ENCODE measurements at places on chromosomes 2 and 18.

DNA sequence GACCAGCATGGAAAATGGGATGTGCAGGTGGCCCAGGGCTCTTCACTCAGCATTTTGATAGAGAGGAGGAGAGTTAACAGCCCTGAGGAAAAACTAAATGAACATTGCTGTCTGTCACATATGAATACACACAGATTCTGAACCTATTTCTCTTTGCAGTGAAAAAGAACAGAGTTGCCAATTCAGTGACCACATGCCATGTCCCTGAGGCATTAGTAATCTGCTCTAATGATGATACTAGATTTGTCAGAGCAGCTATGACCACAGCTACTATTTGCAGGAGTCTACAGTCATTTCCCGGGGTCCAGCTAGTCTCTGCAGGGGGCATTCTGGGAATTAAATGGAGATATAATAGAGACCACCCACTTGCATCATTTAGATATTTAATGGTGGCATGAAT, 267.6 kb downstream of the TMX3 start:
- DNase-seq: no peak

DNA sequence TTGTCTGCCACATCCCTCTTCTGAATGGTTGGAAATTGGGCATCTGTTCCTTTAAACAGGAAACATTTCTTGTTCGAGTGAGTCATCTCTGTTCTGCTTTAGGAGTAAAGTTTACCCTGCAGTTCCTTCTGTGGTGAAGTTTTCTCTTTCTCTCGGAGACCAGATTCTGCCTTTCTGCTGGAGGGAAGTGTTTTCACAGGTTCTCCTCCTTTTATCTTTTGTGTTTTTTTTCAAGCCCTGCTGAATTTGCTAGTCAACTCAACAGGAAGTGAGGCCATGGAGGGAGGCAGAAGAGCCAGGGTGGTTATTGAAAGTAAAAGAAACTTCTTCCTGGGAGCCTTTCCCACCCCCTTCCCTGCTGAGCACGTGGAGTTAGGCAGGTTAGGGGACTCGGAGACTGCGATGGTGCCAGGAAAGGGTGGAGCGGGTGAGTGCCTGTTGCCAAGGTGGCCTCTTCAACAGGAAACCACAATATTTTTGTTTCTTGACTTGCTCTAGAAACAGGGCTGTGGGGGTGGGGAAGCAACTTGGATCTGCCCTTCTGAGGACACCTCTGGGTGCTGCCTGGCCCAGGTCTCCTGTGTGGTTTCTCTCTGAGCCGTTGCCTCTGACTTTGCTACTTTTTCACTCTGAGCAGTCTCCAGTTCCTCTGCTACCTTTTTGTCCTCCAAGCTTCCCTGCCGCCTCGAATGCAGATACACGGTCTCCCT, 2.2 kb upstream of the CASP8 start:
- peak; percentile 57 for DNase-seq

GRCh38 chr18:49652881-49653724, 91.2 kb downstream of the LIPG start:
- DNase-seq: no peak

GRCh38 chr2:7672027-7672684, 754.9 kb downstream of the RNF144A start:
- no peak for DNase-seq

DNA sequence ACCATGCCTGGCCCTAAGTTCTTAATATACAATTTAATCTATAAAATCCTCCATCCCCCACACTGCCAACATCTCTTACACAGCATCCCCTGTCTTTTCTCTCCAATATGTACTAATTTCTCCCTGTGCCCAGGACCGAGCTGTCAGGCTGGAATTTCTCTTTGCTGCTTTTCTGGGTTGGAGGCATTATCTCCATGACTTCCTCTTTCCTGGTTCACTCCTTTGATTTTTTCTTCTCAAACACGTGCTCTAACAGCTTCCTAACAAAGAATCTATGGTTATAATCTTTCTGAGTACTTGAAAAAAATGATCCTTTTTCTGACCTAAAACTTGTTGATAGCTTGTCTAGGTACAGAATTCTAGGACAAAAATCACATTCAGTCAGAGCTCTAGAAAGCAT, 112.8 kb downstream of the C1D start:
- no peak for DNase-seq

DNA sequence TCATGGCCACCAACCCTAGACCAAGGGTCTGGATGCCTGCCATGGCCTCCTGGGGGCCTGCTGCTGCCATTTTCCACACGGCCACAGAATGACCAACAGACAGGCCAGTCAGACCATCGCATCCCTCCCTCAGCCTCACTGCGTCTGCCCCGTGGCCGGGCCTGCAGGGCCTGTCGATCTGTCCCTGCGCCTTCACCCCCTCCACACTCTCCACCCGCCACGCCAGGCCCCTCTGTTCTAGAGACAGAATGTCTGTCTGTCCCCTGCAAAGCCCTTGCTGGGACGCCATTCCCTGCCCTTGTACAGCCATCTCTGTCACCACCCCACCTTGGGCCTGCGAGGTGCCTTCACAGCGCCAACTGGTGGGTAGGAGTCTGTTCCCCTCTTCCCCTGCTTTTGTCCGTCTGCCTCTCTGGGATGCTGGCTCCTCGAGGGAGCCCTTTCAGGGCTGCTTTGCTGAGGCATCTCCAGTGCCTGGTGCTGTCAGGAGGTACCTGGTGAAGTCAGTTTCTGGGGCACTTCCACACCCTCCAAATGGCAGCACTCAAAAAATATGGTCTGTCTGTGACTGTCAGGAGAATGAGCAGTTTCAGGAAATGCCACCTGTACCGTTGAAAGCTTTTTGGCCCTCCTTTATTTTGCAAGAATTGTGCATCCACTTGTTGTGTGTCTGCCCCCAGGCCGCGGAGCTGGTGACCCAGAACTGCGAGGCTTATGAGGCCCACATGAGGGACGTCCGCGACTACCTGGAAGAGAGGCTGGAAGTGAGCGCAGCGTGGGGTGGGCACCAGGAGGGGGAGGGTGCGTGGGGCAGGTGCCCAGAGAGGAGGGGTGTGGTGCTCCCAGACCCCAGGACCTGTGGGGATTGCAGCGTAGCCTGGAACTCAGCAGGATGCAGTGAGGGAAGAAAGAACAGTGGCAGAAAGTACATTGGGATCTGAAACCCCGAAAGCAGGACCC, 6.7 kb upstream of the ESPNL start:
- no peak for DNase-seq

DNA sequence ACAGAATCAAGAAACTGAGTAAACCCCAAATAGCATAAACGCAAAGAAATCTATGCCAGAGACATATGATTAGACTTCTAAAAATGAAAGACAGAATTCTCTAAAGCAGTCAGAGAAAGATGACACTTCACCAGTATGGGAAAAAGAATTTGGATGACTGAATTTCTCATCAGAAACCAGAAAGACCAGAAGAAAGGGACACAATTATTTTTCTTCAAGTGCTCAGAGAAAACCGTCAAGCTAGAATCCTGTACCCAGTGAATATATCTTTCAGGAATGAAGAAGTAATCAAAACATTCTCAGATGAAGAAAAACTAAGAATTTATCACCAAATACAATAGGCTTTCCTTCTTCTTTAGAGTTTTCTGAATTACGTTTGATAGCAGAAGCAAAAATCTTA, 14.2 kb upstream of the ESPNL start:
- no peak for DNase-seq

DNA sequence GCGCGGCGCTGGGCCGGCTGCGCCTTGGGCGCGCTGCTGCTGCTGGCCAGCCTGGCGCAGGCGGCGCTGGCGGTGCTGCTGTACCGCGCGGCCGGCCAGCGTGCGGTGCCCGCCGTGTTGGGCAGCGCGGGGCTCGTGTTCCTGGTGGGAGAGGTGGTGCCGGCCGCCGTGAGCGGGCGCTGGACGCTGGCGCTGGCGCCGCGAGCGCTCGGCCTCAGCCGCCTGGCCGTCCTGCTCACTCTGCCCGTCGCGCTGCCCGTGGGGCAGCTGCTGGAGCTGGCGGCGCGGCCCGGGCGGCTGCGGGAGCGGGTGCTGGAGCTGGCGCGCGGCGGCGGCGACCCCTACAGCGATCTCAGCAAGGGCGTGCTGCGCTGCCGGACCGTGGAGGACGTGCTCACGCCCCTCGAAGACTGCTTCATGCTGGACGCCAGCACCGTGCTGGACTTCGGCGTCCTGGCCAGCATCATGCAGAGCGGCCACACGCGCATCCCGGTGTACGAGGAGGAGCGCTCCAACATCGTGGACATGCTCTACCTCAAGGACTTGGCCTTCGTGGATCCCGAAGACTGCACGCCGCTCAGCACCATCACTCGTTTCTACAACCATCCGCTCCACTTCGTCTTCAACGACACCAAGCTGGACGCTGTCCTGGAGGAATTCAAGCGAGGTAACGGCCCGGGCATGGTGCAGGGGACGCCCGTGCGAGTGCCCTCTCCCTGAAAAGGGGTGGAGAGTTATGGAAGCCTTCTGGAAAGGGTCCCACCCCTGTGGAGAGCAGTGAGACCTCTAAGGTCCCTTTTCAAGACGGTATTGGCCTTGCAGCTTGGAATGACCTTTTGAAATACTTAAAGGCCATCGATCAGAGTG, 1.0 kb downstream of the CNNM3 start:
- DNase-seq: no peak

DNA sequence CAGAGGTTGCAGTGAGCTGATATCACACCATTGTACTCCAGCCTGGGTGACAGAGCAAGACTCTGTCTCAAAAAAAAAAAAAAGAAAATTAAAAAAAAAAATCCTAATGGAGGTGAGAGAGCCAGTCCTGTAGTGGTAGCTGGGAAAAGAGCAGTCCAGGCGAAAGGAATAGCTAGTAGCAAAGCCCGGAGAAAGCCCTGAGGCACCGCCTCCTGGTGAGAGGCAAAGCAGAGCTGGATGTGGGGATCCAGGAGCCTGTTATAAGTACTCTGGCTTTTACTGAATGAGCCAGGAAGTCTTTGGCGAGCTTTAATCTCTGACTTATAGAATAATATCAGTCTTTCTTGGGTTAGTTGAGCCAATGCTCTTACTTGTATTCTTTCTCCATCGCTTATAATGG, 6.6 kb upstream of the KLHL23 start:
- no peak for DNase-seq

GRCh38 chr2:168174756-168175155, 72.6 kb downstream of the STK39 start:
- no peak for DNase-seq

- DNase-seq: no peak
Observed at GRCh38 chr2:182831101-182831500, 35.3 kb downstream of the FRZB start.

- DNase-seq: peak; percentile 26
Observed at GRCh38 chr2:47225061-47225783, 70.1 kb upstream of the STPG4 start.

GRCh38 chr2:34875091-34875745, 1276.1 kb upstream of the FAM98A start:
- DNase-seq: no peak

DNA sequence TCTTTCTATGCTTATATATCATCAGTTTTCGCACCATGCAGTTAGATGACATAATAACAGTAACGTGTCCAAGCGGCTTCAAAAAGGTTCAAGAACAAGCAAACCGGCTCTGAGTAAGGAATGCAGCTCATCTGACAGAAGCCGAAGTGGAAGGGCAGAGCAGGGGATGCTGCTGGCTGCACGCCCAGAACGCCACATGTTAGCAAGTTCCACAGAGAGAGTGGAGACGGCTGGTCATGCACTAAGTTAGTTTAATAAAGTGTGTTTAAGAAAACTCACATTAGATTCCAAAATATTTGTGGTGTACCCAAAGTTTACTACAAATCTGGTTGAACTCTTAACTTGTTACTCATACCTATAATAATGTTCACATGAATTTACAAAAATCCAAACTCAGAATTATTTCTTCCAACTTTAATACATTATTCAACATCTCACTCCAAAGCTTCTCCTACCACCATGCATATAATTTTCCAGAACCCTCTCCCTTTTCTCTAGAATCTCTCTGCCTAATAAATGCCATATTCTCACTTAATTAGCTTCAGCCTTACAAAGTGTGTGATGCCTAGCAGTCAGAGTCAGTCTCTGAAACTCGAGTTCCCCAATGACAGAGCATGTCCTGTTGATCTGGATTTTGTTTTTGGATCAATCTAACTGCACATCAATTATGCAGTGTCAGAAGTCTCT, 170.0 kb downstream of the DNAH7 start:
- DNase-seq: peak; percentile 100

DNA sequence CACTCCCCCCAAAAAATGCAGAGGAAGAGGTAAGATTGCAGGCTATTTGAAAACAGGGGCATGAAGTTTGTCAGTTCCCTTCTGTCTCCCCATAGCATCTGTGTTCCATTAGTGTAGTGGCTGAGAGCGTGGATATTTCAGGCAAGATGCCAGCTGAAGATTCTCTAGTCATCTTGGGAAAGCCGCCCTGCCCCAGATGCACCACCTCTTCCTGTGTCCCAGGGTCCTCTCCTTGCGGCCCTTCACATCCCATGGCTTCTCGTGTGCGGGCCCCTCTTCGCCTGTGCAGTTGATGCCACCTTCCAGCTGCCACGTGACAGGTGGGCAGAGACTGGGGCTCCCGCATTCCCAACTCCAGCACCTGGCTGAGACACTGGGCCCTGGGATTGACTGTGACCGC, 16.1 kb downstream of the TMEM127 start:
- DNase-seq: no peak

- DNase-seq: no peak
Observed at GRCh38 chr18:73681912-73682311, 465.7 kb downstream of the FBXO15 start.

GRCh38 chr18:41992066-41992465, 37.0 kb downstream of the PIK3C3 start:
- DNase-seq: no peak

DNA sequence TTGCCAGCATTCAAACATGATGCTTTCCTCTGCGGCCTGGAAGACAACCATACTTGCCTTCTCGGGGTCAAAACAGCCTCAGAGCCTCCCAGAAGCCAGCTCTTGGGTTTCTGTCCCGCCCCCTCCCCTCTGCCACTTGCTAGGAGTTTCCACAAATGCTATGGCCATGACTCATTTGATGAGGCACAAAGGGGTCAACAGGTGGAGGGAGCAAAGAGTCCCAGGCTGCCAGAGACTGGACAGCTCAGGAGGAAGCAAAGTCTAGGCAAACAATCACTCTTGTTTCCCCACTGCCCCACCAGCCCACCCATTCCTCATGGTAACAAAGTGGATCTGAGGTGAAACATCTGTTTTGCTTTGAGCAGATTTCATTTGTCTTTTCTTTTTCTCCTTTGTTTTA, 551.1 kb downstream of the TNS1 start:
- DNase-seq: no peak

DNA sequence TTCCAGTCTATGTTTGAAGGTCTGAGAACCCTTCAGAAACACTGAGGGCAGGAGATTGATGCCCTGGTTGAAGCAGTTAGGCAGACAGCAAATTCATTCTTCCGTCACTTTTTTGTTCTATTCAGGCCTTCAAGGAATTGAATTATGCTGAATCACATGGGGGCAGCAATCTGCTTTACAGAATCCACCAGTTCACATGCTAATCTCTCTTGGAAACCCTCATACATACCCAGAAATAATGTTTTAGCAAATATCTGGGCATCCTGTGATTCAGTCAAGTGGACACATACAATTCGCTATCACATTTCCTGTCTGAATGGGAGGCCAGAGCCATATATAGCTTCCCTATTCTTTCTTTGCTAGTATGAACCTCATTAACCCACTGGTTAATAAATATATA, 301.4 kb upstream of the CNTNAP5 start:
- DNase-seq: no peak

GRCh38 chr18:79511671-79512301, 116.1 kb downstream of the NFATC1 start:
- no peak for DNase-seq

All from astrocyte of the cerebellum (primary cell).